Chondrocyte (in vitro differentiated cells): ENCODE measurements at places on chromosomes 1 and 21. TPM values are rescaled to one million over a fixed set of nuclear protein-coding genes. Genes with fewer than 3 reads are reported as not detected.

- no peak overlapping the region for H3K27ac ChIP-seq
- H3K4me3 ChIP-seq, result no peak overlapping the region
- H3K4me1 ChIP-seq, result no peaks in the 10 kb centered on the region
- H3K27me3 ChIP-seq, result peaks cover 15% of the 10 kb centered on the region
These were observed 41.5 kb downstream of the CHIA start for GRCh38 chr1:111332190-111332589.

- H3K4me3 ChIP-seq, result no peak overlapping the region
- no peaks in the 10 kb centered on the region for H3K36me3 ChIP-seq
- H3K4me1 ChIP-seq, result peaks cover 23% of the 10 kb centered on the region
- no peaks in the 10 kb centered on the region for H3K27me3 ChIP-seq
- peak overlapping the region; percentile 32 for H3K27ac ChIP-seq
These were observed 36.1 kb downstream of the PHC2 start for GRCh38 chr1:33394770-33395169.

GRCh38 chr1:36583980-36584782, 101.5 kb upstream of the CSF3R start:
- peaks cover 64% of the 10 kb centered on the region for H3K27me3 ChIP-seq
- no peak for DNase-seq
- no peaks in the 10 kb centered on the region for H3K36me3 ChIP-seq

GRCh38 chr1:93824834-93825233, 54.2 kb downstream of the DNTTIP2 start:
- no peak overlapping the region for H3K4me3 ChIP-seq
- DNase-seq, result no peak
- no peak overlapping the region for H3K27ac ChIP-seq
- H3K27me3 ChIP-seq, result no peaks in the 10 kb centered on the region
- H3K36me3 ChIP-seq, result peaks cover 3% of the 10 kb centered on the region

DNA sequence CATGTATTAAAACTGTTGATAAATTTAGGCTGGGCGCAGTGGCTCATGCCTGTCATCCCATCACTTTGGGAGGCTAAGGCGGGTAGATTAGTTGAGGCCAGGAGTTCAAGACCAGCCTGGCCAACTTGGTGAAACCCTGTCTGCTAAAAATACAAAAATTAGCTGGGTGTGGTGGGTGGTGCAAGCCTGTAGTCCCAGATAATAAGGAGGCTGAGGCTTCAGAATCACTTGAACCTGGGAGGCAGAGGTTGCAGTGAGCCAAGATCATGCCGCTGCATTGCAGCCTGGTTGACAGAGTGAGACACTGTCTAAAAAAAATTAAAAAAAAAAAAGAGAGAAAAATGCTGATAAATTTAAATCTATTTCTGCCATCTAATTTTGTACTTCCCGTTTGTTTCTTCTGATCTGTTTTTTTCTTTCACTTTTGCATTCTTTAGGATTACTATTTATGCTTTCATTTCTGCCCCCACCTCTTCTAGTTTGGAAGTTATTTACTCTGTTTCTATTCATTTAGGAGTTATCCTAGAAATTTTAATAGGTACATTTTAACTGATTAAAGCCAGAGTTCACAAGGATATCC, 3.2 kb upstream of the DENND1B start:
- no peak overlapping the region for H3K27ac ChIP-seq
- no peak overlapping the region for H3K4me3 ChIP-seq
- no peak for DNase-seq
- peaks cover 40% of the 10 kb centered on the region for H3K4me1 ChIP-seq
- H3K36me3 ChIP-seq, result no peaks in the 10 kb centered on the region
- H3K27me3 ChIP-seq, result no peaks in the 10 kb centered on the region

DNA sequence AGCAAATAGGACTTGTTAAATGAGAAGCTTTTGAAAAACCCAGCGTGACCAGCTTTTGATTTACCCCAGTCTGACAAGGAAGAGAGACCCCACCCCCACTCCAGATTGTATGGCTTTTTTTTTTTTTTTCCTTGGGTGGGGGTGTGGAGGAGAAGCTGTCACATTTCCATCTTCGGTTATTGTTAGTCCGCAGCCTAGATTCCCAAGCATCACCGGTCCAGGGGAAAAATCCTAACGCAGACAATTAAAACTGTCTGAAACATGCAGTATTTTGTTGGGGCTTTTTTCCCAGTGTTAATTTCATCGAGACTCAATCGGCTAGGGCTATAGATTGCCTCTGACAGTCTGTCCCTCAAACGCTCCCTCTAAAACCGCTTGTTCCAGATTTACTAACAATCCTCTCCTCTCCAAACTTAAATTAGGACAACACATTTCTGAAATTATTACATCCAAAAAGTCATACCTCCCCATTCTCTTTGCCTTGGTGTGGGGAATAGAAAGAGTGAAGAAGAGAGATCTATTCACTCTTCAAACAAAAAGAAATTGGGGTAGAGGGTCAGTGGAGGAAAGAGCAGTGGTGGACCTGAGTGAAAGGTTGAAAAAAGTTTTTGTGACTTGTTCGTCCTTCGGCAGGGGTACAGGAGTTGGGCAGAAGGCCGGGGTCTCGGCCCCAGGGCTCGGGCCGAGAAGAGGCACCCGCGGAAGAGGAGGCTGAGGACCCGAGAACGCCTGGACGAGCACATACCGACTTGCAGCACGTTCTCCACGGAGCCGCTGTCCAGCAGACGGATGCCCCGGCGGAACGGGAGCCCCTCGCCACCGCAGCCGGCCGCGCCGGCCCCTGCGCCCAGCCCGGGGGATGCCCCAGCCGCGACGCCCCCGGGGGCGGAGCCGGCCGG, 1.1 kb downstream of the ZSWIM5 start:
- no peak overlapping the region for H3K27ac ChIP-seq
- H3K27me3 ChIP-seq, result peaks cover 36% of the 10 kb centered on the region
- no peak for DNase-seq
- H3K36me3 ChIP-seq, result no peaks in the 10 kb centered on the region

- no peak within 1 kb of the TSS for H3K27ac ChIP-seq
- peaks cover 28% of the 10 kb centered on the region for H3K27me3 ChIP-seq
- H3K4me3 ChIP-seq, result no peak within 1 kb of the TSS
- no peaks in the 10 kb centered on the region for H3K36me3 ChIP-seq
- H3K4me1 ChIP-seq, result no peaks in the 10 kb centered on the region
These were observed at the start of gene C1orf185 for GRCh38 chr1:51101976-51102375. Gene C1orf185 (plus strand): TSS chr1:51102228. CDS start chr1:51102234, 6 bp downstream.

GRCh38 chr1:152621993-152622392, 910 bp downstream of the LCE3A start:
- H3K4me1 ChIP-seq, result no peaks in the 10 kb centered on the region
- no peak overlapping the region for H3K4me3 ChIP-seq
- no peaks in the 10 kb centered on the region for H3K27me3 ChIP-seq
- H3K36me3 ChIP-seq, result peaks cover 4% of the 10 kb centered on the region
- no peak overlapping the region for H3K27ac ChIP-seq

- H3K4me1 ChIP-seq, result no peaks in the 10 kb centered on the region
- no peaks in the 10 kb centered on the region for H3K27me3 ChIP-seq
- no peaks in the 10 kb centered on the region for H3K36me3 ChIP-seq
These were observed 88.7 kb downstream of the CD247 start for GRCh38 chr1:167429612-167430011.

DNA sequence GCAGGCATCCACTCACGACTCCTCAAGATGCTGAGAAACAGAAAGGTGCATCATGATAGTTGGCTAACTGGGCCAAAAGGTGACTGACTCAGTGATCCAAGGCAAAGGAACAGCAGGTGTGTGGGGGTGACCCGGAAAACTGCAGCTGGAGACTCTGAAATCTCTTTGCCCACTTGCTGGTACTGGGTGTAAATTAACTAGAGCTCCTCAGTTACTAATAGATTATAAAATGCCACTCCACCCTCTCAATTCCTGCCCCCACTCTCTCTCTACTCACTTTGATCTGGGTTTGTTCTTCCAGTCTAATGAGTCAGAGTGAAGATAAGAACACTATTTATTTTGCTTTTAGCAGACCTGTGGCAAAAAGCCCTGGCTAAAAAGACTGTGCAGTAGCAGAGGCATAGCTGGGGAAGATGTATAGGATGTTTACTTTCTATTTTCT, 7.2 kb upstream of the PIGC start:
- no peak overlapping the region for H3K4me3 ChIP-seq
- DNase-seq, result no peak
- peaks cover 17% of the 10 kb centered on the region for H3K4me1 ChIP-seq
- H3K36me3 ChIP-seq, result no peaks in the 10 kb centered on the region

GRCh38 chr1:202965422-202965821, 1.6 kb downstream of the CYB5R1 start:
- no peaks in the 10 kb centered on the region for H3K27me3 ChIP-seq
- DNase-seq, result no peak
- no peak overlapping the region for H3K4me3 ChIP-seq
- peak overlapping the region; percentile 17 for H3K27ac ChIP-seq

- H3K4me1 ChIP-seq, result peaks cover 74% of the 10 kb centered on the region
- H3K27me3 ChIP-seq, result no peaks in the 10 kb centered on the region
- peak overlapping the region; percentile 78 for H3K4me3 ChIP-seq
- peaks cover 2% of the 10 kb centered on the region for H3K36me3 ChIP-seq
These were observed 83.4 kb upstream of the BMP8A start for GRCh38 chr1:39407896-39408640.

DNA sequence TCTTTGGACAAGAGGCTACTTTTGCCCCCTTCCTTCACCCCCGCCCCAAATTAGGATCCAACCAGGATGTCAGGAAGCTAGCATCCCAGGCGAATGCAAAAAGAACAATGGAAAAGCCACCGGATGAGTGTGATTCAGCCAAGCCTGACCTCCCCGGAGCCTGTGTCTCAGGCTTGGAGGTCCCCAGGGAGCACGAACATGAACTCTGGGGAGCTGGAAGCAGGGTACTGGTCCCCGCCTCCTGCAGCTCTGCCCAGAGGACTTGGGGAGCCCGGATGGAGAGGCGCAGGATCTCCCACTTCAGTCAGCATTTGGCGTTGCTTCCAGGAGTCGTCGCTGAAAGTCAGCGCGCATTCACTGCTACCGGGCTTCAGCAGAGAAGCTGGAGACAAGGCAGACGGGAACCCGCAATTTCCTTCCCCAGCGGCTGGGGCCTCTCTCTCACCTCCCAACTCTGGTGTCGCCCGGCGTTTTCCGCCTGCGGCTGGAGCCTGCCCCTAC, 1.8 kb upstream of the TBX15 start:
- peak overlapping the region; percentile 100 for H3K27ac ChIP-seq
- H3K4me1 ChIP-seq, result peaks cover 41% of the 10 kb centered on the region
- peaks cover 11% of the 10 kb centered on the region for H3K36me3 ChIP-seq
- H3K4me3 ChIP-seq, result peak overlapping the region; percentile 99

DNA sequence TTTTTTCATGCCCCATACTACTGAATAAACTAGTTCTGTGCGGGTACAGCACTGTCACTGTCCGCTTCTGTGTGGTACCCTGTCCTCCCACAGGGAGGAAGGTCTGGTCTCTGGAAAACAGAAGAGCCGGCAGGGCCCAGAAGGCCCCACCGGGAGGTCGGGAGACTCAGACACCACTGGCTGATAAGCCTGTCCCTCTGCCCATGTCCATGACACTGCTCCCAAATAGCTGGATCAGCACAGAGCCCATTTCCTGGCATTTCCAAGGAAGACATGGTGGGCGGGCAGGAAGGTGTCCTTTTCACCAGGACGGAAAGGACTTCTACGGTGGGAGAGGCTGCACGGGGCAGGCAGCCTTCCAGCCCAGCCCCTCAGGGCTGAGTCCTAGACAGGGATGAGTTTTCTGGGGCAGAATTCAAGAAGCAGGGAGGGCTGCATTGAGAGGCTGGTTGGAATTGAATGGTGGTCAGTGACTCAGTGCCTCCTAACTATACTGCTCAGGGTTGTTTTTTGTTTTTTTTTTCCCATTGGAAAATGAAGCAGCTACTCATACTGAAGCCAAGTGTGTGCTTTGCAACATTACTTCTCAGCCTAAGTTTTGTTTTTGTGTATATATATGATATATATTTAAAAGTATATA, 7.1 kb downstream of the PSRC1 start:
- peak overlapping the region; percentile 89 for H3K27ac ChIP-seq
- H3K4me1 ChIP-seq, result peaks cover 34% of the 10 kb centered on the region
- no peaks in the 10 kb centered on the region for H3K27me3 ChIP-seq

- H3K36me3 ChIP-seq, result no peaks in the 10 kb centered on the region
- no peak for DNase-seq
- no peak overlapping the region for H3K27ac ChIP-seq
- H3K4me1 ChIP-seq, result peaks cover 16% of the 10 kb centered on the region
- no peak overlapping the region for H3K4me3 ChIP-seq
These were observed 188.2 kb downstream of the ZBTB18 start for GRCh38 chr1:244239261-244239770.

DNA sequence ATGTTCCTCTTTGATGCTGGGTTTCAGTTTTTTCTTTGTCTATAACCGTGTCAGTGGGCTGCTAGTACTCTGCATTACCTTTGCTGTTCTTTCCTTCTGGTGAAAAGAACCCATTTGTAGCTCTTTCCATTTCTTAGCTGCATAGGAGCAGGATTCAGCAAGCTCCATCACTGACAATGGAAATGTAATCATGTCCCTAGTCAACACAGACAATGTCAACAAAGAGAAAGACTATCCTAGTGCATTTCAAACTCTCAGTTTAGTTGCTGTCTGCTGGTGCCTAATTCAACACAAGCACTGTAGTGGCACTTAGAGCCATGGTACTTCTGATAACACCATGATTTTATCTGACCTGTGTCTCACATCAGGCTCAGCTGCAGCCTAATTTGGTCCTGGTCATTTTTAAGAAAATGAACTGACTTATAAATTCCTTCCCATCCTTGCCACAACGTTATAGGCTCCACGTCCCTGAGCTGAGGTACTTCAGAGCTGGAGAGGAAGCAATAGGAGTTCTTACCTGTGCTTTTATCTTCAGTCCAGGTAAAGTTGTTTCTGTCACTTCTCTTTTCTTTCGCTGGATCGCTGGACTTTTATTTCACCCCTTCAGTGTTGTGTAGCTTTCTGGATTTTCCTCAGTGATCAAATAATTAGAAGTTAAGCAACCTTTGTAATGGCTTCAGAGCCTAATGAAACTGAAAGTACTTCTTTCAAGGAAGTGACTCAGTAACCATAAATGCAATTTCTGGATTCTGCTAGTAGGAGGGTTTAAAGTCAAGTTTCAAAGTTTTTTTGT, at the start of gene GBP3:
TSS of gene GBP3 (minus strand) at position 700 of the 793 bp plus-strand sequence. CDS start 2,145 bp downstream, outside the sequence.
- peaks cover 14% of the 10 kb centered on the region for H3K36me3 ChIP-seq
- peak within 1 kb of the TSS; percentile 76 for H3K4me3 ChIP-seq
- peak within 1 kb of the TSS; percentile 82 for H3K27ac ChIP-seq
- peaks cover 23% of the 10 kb centered on the region for H3K4me1 ChIP-seq
- no peak for DNase-seq

- no peaks in the 10 kb centered on the region for H3K27me3 ChIP-seq
- peaks cover 2% of the 10 kb centered on the region for H3K36me3 ChIP-seq
- no peak overlapping the region for H3K27ac ChIP-seq
- no peaks in the 10 kb centered on the region for H3K4me1 ChIP-seq
These were observed 41.6 kb downstream of the FAAP20 start for GRCh38 chr1:2152954-2153353.

GRCh38 chr1:111850109-111850508, 94.4 kb downstream of the DDX20 start:
- no peaks in the 10 kb centered on the region for H3K4me1 ChIP-seq

GRCh38 chr1:180909005-180909414, 3.7 kb upstream of the KIAA1614 start:
- no peak for DNase-seq
- H3K27me3 ChIP-seq, result no peaks in the 10 kb centered on the region
- peaks cover 18% of the 10 kb centered on the region for H3K4me1 ChIP-seq
- no peak overlapping the region for H3K27ac ChIP-seq
- H3K4me3 ChIP-seq, result no peak overlapping the region
- H3K36me3 ChIP-seq, result no peaks in the 10 kb centered on the region

GRCh38 chr1:36824390-36824861, 209.9 kb downstream of the GRIK3 start:
- H3K27me3 ChIP-seq, result peaks cover 16% of the 10 kb centered on the region
- no peak overlapping the region for H3K4me3 ChIP-seq
- peaks cover 6% of the 10 kb centered on the region for H3K4me1 ChIP-seq
- peak; percentile 49 for DNase-seq
- no peak overlapping the region for H3K27ac ChIP-seq

LAPTM5 gene
- 0.15 to 0.17 TPM in 2 of 3 replicates, not detected in the other for total RNA-seq

AMPD1 gene
- total RNA-seq, result not detected in 3 replicates

FAM72A gene
- total RNA-seq, result 1.9 to 3.3 TPM (median 2.3 TPM) in 3 replicates

IL10 gene
- not detected in 3 replicates for total RNA-seq

TEDDM1 gene
- total RNA-seq, result not detected in 3 replicates

PCP4 gene
- not detected in 3 replicates for total RNA-seq

KDM5B gene
- 123 to 131 TPM (median 126 TPM) in 3 replicates for total RNA-seq
